Immature natural killer cell (primary cell): ENCODE measurements at places on chromosomes 16 and 17.

DNA sequence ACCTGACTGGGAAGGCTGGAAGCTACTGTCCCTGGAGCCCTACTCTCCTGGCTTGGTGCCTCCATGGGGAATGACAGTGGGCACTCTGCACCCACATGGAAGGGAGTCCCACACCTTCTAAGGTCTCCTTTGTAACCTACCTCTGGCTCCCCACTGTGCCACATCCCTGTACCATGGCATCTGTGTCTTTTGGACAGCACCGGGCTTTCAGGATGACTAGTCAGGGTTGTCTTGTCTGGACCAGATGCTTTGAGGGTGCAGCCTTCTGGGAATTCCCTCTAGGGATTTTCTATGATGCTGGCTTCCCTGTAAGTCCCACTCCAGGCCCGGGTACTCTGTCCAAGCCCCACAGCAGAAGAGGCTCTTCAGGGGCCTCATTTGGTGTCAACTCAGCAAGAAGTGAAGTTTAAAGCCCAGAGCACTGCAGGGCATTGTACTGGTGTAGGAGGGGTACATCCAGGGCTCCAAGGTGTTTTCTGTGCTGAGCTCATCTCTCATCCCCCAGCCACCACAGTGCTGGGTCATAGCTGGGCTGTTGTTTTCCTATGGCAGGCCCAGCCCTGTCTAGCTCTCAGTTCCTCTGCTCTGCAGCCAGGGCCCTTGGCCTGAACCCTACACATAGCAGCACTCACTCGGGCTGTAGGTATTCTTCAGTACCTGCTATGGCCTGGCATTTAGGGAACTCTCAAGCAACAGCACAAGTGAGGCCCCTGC is 255.3 kb downstream of the CPPED1 start:
- DNase-seq = no peak

GRCh38 chr17:76264425-76264754 is 758 bp upstream of the UBALD2 start:
- no peak for DNase-seq

- no peak for DNase-seq
Measured at GRCh38 chr16:30980959-30981358, 4.0 kb upstream of the HSD3B7 start.

GRCh38 chr17:19319771-19320505 is 42.6 kb downstream of the B9D1 start:
- no peak for DNase-seq

- no peak for DNase-seq
Measured at GRCh38 chr17:45308840-45309239, 8.0 kb downstream of the MAP3K14 start.

DNA sequence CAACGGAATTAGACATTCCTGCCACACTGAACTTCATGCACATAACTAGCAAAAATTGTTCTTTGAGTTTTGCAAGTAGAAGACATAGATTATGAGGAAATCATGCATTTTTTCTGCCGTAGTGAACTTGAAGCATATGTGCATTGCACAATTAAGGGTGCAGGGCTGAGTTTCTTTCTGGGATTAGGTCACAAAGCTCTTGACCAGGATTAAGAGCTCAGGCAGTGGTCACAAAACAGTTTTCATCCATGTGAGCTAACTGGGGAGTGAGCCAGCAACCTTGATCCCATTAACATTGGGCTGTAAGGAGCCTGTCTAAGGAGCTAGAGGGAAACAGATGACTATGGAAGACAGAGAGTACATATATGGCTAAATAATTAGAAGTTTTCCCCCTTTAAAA is 143.7 kb downstream of the PMP22 start:
- DNase-seq = no peak

DNA sequence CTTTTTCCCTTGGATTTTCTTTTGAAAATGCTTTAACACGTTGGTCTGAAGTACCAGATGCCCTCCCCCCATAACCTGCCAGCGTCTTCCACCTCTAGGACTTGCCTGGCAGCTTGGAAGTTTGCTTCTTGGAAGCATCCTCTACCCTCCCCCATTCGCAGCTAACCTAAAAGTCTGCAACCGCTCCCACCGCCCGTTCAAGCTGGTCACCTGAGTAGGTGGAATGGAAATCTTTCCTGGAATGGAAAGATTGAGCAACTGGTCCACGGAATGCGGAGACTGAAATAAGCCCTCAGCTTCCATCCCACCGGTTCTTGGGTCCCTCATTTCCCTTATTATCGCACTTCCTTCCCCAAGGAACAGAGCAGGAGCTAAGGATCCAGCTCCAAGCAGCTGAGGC is 31.4 kb downstream of the HS3ST3B1 start:
- DNase-seq = no peak

DNA sequence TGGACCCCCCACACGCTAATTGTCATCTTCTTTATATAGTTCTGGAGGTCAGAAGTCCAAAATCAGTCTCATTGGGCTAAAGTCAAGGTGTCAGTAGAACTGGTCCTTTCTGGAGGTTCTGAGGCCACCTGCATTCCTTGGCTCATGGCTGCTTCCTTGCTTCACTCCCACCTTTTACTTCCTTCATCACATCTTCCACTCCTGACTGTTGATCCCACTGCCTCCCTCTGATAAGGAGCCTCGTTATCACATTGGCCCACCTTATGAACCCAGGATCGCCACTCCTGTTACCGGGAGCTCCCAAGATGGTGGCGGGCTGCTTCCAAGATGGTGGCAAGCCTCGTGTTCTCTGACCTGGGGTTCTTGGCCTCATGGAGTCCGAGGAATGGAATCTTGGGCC is 83.0 kb downstream of the CDC27 start:
- no peak for DNase-seq

GRCh38 chr17:1197781-1198490 is 18.2 kb upstream of the ABR start:
- peak; percentile 95 for DNase-seq

DNA sequence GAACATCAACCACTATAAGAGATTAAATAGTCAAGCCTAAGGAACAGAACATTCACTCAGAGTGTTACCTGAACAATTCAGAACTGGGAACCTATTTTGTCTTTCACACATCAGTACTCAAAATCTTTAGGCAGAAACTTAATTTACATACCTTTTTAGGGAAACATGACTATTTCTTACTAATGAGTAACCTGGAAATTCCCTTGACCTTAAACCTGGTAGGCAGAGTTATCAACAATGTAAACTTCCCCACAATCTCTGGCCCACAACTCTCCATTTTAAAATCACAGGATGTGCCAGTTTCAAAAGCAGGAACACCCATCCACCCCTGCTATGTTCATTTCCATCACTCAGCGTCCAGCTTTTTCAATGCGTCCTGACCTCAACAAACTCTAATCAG is 132.9 kb upstream of the ANKFN1 start:
- DNase-seq = no peak

GRCh38 chr17:7712111-7712771 is 5.3 kb upstream of the DNAH2 start:
- DNase-seq = no peak

GRCh38 chr16:47858333-47858982 is 297.3 kb downstream of the ABCC12 start:
- DNase-seq = no peak

- no peak for DNase-seq
Measured at GRCh38 chr16:72862090-72862489, 185.8 kb downstream of the ZFHX3 start.

GRCh38 chr16:14289692-14290340 is 218.7 kb downstream of the MRTFB start:
- peak; percentile 19 for DNase-seq

- DNase-seq = no peak
Measured at GRCh38 chr16:56869513-56870275, 4.7 kb downstream of the SLC12A3 start.

DNA sequence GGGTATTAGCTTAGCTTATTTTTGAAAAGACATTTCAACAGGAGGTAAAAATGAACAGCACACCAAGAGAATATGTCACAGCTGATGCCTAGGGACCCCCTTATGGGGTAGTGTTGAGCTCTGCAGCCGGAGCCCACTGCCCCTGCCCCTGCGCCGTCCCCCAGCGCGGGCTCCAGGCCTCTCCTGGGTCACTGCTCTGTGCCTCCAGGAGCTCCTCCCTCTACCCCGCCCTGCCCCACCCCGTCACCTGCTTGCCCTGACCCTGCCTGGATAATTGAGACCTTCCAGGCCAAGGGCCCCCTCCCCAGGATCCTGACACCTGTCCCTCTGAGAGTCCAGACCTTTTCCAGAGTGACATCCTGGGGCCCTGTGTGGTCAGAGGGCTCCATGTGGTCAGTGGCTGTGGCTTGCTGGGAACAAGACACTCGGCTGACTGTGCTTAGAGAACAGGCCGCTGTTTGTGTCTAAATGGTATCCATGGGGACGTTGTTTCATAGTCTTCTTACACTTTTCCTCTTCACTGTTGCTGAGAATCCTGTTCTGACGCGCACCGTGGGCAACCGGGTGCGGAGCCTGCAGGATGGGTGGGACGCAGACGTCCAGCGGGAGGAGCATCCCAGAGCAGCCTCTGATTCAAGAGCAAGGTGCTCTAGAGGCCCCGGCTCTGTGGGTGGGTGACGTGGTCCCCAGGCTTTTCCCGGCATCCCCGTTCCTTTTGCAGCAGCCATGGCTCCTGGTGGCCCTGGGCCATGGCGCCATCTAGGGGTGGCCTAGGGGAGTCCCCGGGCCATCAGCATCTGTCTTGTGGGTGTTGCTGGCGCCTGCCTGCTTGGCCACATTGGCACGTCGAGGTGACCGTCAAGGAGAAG is 20.0 kb upstream of the WFIKKN1 start:
- peak; percentile 39 for DNase-seq

- no peak for DNase-seq
Measured at GRCh38 chr17:45402916-45403315, 29.8 kb downstream of the ARHGAP27 start.

- no peak for DNase-seq
Measured at GRCh38 chr17:36661688-36662087, 60.3 kb downstream of the MRM1 start.

DNA sequence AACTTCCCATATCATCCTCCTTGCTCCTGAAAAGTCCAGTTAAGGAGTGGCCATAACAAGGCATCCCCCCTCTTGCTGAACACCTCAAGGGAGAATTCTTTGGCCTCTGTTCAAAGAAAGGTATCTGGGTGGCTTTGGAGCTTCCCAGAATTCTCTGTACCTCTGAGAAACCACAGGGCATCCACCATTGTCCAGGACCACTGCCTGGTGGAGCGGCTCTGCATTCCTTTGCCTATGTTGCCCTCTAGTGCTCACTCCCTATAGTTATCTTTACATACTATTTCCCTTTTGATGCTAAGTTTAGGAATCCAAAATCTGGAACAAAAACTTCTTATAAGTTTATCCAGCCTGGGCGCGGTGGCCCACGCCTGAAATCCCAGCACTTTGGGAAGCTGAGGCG is 30.3 kb downstream of the CHD9NB start:
- DNase-seq = no peak

GRCh38 chr17:63162406-63163157 is 196.5 kb downstream of the TANC2 start:
- no peak for DNase-seq

GRCh38 chr17:78589031-78589675 is 12.0 kb upstream of the DNAH17 start:
- DNase-seq = no peak

DNA sequence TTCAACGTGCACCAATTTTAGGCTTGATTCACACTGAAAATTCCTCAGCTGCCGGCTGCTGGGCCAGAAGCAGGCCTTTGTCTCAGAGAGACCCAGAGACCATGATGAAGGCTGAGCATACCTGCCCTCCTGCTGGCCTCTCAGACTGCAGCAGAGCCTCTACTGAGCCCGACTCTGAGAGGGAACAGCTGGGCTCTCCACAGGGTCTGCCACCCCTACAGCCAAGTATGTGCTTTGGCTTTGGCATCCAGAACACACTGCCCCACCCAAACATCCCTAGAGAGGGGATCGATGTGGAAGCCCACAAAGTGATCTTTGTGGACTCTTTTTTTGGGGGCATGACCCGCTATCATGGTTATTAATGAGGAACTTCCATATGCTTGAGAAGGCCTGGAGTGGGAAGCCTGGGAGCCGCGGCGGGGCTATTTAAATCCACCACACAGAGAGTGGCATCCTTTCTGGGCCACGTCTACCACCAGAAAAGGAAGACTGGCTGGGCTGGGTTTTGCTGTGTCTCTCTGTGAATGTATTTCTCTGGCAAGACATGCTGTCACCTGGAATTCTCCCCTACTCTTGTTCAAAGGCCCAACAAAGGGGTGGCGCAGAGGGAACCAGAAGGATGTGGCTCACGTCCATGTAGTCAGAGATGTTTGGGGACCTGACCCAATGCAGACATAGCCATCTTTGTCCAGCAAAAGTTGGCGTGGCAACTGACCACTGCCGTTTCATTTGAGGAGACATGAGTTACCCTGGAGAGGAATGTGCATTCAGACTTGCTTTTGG is 69.3 kb downstream of the GNAO1 start:
- no peak for DNase-seq

GRCh38 chr17:17922070-17922614 is 50.1 kb downstream of the TOM1L2 start:
- no peak for DNase-seq

DNA sequence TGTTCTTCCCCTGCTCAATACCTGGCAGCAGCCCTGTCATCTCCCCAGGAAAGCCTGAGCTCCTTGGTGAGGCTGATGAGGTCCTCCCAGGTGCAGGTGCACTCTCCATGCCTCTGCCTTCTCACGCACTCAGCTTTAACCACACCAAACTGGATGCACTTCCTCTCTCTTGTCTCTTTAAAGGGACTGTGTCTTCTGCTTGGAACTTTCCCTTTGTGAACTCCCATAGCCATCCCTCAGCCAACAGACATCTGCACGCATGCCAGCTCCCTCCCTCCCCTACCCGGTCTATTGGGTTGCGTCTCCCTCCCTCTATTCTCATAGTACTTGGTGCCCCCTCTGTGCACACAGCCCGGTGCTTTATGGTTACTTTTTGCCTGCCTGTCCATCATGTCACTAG is 231.2 kb downstream of the MSI2 start:
- no peak for DNase-seq

DNA sequence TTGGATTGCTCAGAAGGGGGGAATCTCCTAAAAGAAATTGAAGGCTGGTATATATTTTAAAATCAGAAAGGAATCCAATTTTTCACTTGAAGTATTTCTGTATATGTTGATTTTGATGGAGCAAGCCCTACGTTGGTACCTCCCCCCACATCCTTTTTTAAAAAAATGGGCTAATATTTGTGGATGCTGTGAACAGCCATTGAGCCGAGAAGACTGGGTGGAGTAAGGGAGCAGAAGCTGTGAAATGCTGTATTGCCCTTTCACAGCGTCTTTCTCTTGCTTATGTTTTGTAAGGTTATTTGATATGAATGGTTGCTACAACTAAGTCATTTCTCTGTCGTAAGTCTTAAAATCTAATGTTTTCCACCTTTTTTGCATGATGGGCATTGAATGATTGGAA is 2.3 kb downstream of the PAFAH1B1 start:
- DNase-seq = no peak

DNA sequence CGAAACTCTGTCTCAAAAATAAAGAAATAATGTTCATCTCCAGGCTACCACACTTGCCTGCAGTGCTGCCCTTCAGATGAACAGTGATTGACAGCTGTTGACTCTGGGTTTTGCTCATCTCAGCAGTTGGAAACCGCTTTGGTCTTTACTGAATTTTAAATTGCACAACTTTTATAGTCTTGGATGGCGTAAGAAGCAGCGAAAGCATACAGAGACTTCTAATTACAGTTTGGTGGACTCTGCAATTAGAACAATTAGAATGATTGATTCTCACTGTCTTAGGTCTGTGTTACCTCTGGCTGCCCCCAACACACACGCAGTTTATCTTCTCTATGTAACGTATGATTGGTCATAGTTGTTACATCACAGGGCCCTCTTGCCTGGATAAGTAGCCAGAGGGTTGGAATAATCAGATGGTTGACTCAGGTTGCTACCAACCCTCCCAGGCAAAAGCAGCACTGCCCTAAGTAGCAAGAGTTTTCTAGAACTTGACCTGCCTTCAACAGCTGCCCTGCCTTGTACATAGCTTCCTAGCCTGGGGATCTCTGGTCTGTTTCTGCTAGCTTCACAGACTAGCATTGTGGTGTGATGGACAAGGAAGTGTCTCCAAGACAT is 1.9 kb upstream of the NAT9 start:
- DNase-seq = no peak
